ENCODE measurements at places on chromosomes 7 and 10.
A peak's percentile ranks its signal among the peaks of the same experiment; 100 is the strongest.

DNA sequence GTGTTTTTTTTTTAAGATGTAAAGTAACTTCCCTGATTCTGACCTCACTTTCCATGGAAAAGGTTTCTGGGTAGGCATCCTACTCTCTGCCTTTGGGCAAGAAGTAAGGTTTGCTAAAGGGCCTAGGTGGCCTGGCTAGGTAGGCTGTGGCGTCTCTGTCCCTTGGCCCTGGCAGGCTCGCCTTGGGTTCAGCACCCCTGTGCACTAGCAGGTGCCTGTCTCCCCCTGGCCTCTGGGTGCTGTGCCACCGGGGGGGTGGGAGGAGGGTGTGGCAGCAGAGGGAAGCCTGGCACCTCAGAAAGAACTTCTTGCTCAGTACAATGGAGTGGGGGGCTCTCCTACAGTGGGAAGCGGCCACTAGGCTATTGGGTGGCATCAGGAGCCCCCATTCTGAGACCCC, 14.0 kb downstream of the TECPR1 start:
- DNase-seq = no peak

DNA sequence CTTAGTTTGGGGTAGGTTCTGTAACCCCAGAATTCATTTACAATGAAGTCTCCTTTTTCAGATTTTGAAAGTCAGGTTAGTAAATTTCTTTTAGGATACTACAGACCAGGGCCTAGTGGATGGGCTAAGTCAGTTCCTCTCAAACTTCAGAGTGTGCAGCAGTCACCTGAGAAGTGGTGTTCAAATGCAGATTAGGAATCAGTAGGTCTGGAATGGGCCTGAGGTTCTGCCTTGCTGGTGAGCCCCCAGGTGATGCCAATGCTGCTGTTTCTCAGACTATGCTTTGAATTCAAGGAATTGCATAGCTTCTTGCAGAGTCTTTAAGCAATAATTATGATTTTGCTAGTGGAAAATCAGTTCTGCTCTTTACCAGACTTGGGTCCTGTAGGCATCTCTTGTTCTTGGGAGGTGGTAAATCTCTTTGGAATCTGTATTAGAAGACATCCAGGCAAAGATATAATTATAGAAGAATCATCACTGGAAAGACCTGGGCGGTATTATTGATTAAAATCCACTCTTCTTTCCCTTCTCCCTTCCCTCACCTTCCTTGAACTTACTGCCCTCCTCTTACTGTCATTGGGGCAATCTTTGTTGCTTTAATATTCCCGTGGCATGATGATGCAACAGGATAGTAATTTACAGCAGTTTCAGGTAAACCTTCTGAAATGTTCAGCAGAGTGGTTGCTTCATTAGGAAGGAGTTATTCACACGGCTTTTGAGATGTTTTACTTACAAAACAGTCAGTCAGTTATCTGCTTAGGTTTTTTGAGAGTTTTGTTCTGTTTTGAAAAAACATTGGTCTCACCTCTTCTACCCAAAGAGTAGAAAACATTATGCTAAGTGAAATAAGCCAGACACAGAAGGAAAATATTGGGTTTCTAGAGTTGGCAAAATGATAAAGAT, 87.2 kb downstream of the NRF1 start:
- DNase-seq = peak; percentile 52

DNA sequence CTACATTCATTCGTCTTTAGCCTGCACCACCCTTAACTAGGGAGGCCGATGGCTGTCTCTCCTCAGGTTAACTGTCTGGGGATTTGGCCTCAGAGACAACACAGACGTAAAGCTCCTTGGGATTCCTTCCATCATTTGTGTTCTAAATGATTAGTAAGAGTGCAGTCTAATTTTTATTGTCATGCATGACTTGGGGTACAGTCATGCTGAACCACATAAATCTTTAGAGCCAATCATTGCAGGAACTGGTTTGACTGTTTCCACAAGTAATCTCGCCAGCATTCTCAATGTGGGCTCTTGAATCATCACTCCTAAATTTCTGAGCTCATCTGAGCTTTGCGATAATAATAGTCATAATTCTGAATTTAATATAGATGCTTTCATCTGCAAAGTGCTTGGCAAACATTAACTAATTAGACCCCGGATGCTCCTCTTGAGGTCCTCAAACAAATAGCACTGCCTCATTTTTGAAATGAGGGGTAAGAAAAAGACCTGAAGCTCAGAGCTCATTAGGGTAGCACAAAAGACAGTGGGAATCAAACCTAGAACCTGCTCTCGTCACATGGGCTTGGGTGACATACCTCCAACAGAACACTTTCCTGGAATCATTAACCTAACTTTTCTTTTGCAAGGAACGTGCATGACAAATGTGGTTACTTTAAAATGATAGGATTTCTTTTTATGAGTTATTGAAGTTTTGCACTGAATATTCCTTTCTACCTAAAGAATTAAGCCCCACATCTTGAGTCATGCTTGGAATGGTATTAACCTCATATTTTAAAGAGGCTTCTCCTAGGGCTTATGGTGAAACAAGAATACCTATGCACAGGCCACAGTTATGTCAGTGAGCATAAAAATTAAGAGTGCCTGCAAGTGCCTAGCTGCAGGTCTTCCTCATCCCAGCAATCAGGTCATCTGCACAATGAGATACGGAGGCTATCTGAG, 118.9 kb upstream of the NRP1 start:
- peak; percentile 78 for DNase-seq

- DNase-seq = no peak
Observed at GRCh38 chr10:102230861-102231356, 4.8 kb downstream of the ELOVL3 start.

DNA sequence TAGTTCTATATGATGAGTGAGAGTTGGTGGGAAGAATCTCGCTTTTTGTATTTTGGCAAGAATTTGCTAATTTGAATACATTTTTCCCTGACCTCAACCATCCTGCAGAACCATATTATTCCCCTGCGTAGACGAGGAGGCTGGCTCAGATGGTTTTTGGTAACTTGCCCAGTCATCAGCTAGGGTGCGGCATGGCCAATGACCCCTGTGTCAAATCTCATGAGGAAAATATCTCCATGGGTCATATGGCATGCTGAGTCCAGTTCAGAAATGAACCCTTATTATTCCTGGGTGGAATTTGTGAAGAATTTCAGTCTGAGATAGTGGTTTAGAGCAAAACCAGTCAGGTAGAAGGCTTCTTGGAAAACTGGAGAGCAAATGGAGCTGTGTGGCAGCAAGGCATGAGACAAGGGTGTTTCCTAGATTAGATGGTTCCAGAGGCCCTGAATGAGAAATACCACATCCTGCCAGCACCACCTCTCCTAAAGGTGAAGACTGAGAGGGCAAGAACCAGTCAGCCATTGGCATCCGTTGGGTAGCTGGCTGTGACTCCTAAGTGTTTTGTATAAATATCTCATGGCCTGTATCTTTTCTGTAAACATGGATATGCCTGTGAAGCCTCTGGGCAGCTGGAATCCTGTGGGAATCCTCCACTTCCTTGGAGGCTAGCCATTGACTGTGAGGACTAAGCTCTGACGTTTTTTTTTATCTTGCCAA, 5.8 kb upstream of the UPP1 start:
- DNase-seq = peak; percentile 62

DNA sequence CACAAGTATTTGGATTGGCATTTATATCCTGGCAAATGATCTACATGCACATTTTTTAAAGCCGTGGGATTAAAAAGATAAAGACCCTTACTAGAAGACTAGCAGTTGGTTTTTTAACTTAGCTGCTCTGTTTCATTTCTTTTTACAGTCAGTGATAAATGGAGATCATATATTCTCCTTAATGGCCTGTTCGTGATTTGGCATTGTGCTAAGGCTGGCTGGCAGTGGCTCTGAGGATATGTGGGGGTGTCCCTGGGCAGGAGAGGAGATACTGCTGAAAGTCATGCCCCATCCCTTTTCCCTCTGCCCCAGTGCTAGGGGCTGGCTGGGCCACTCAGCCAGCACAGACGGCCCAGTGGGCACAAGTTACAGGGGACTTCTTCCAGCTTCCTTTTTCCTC, 341.7 kb downstream of the PRPF18 start:
- DNase-seq = no peak

DNA sequence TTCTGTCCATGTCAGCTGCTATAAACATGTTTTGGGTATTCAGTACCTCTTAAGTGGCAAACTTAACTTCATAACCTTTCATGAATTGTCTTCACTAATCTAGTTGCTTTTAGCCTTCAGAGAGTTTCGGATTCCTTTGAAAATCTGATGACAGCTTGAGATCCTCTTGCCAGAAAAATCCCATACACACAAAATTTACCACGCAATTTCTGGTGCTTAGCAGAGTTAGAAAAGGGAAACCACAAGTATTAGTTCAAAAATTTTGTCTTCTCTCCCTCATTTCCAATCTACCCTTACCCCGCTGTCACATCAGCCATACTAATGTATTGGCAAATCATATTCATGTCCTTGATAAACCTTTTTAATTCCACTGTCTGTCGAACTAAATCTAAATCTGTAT, 72.7 kb upstream of the TMEM106B start:
- no peak for DNase-seq

DNA sequence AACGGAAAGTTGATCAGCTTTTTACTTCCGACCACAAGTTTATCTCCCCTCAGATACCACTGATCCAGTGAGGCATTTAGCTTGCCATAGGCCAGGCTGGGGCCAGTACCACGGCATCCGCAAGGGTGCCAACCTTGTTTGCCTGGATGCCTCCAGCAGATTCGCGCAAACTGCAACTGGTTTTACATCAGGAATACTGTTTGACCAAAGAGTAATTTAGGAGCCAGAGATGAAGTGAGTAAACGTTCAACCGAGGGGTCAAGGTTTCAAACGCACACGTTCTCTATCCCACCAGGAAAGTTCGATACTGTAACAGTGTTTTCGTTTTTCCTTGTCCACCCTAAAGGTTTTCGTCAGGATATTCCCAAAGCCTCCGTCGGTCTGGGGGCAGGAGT, 266 bp upstream of the MDFIC start:
- DNase-seq = no peak

DNA sequence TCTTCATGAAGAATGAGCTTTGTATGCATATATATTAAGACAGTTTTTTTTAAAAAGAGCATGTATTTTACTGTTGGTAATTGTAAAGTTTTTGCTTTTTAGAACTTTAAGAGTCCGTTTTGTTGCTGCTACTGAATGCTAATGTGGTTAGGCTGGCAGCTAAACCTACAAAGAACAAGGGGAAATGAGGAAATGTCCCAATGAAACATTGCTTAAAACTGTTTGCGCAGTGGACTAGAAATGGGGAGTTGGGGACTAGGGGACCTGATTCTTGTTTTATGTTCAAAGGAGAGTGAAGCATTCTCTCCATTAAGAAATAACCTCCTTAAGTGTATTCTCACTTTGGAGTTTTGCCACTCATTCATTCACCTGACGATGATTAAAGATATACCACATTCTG, 5.7 kb downstream of the NRF1 start:
- DNase-seq = no peak

GRCh38 chr7:29398011-29398410, 165.6 kb upstream of the PRR15 start:
- no peak for DNase-seq

GRCh38 chr7:20089431-20089830, 127.8 kb downstream of the MACC1 start:
- no peak for DNase-seq

All from bronchial epithelial cell (primary cell).